Endodermal cell (in vitro differentiated cells): ENCODE measurements at places on chromosomes 6 and 20. TPM values are rescaled to one million over a fixed set of nuclear protein-coding genes. Genes with fewer than 3 reads are reported as not detected.

CCN2 gene
- 28.6 and 40.1 TPM in 2 replicates for total RNA-seq

PBOV1 gene
- not detected in 3 replicates for total RNA-seq

DNA sequence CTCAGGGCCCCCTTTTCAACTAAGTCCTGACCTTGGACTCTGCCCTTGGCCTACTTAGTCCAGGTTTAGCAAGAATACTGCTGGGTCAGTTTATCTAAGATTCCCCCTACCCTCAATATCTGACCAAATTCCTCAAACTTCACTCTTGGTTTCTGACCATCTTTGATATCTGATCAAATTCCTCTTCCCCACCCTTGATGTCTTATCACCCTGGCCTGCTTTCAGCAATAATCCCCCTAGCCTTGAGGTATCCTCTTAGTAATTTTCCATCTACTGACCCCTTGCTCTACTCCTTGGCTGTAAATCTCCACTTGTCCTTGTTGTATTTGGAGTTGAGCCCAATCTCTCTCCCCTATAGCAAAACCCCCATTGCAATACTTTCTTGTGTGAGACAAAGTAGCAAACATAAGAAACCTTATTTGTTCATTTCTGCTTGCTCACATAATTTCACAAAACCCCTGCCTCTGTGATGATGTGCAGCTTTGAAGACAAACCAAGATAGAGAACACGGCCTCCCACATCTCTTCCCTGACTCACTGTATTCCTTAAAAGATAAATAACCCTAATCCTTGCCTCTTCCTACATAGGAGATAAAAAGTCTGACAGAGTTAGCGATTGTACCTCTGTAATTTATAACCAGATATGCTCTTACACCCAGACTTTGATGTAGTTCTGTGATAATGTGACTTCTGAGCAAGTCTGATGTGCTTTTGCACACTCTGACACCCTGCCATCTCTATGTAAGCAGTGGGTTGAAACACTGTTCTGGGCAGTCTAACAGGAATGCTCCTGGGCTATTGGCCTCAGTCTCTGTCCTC, 13.8 kb upstream of the IYD start:
- no peak for DNase-seq

GRCh38 chr6:110958329-110959192, at the start of gene GTF3C6:
TSS of gene GTF3C6 (plus strand) at chr6:110958706. CDS start at chr6:110958770, 64 bp downstream.
- peak; percentile 96 for DNase-seq

GRCh38 chr20:61454053-61454452, 202.0 kb downstream of the CDH4 start:
- no peak for DNase-seq
